CD8-positive, alpha-beta memory T cell (primary cell): ENCODE measurements at places on chromosomes 1 and 21.

DNA sequence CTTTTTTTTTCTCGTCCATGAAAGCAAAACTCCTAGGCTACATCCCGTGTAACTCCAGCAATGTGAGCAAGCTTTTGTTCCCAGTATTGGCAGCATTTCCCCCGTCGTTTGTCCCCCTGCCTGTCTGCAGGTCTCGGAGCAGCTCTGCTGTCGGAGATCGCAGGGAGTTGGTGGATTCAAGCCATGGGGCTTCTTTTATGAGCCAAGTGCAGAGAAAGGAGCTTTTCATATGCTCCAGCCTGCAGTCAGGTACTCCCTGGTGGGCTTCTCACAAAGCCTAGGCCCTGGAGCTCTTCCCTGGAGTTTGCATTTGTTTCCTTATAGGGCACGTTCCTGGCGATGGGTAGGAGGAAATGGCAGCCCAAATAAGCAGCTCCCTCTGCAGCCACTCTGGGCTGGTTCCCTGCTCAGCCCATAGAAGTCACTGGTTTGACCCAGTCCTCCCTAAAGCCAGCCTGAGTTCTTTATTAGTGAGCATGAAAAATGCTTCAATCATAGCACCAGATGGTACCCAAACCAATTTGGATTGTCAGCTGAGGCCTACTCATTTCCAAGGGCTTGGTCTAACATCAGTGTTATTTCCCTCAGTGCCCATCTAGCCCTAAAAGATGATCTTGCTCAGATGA, 78.3 kb downstream of the NUF2 start:
- no peak for DNase-seq

- no peak for DNase-seq
Observed at GRCh38 chr1:111565079-111565478, 54.5 kb upstream of the RAP1A start.

GRCh38 chr21:37671381-37671780, 244.9 kb downstream of the KCNJ6 start:
- no peak for DNase-seq

DNA sequence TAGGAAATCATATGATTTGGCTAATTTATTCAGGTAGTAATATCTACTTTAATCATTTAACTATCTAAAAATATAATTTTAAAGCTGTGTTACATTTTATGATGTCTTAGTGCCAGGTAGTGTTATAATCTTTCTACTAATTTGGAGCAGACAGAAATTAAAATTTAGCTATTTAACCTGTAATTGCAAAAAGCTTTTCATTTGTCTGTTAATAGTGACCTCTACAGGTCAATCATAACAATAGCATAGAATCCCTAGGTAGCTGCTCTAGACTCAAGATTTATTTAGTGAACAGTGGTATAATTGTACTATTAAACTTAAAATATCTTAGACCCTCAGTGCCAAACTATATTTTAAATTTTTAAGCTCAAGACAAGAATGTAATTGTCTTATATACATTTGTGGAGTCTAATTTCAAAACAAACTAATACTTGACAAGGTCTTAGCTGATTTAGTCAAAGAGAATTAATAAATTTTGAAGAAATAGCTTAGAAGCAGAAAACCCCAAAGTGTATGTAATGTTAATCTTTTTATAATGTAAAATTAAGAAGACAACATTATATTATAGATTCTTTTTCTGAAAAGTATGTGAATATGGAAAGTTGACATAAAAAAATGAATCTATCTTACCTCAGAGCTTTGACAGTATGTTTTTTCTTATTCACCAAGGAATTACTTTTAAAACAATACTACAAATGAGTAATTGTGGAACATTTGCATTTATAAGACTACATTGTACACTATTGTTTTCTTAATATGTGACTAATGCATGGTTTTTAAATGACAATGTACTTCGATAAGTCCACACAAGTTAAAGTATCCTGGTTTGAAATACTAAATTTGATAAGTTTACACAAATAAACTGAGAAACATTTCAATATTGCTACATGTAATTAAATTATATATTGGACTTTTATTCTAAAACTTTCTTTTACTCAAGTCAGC, 64.1 kb upstream of the RNPC3 start:
- DNase-seq = no peak

DNA sequence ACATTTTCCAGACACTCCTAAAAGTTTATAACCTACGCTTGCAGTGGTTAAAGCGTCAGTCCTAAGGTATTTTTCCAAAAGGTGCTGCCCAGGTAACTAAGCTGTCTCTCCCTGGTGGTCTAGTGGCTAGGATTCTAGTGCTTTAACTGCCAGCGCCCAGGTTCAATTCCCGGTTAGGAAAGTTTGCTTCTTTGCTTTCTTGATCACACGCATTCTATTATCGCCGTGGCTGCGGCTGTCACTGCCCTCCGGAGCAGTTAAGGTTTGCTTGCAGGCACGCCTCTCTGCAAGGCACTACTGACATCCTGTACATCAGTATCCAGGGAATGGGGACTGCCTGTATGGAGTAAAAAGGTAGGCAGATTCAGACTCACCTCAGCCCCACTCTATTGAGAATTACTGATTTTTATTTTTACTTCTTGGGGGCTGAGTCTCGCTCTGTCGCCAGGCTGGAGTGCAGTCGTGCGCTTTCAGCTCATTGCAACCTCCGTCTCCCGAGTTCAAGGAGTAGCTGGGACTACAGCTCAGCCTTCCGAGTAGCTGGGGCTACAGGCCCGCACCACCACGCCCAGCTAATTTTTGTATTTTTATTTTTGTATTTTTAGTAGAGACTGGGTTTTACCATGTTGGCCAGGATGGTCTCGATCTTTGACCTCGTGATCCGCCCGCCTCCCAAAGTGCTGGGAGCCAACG, 53.2 kb upstream of the CFAP126 start:
- DNase-seq = no peak

GRCh38 chr1:209433649-209434031, 149.9 kb upstream of the CAMK1G start:
- no peak for DNase-seq

DNA sequence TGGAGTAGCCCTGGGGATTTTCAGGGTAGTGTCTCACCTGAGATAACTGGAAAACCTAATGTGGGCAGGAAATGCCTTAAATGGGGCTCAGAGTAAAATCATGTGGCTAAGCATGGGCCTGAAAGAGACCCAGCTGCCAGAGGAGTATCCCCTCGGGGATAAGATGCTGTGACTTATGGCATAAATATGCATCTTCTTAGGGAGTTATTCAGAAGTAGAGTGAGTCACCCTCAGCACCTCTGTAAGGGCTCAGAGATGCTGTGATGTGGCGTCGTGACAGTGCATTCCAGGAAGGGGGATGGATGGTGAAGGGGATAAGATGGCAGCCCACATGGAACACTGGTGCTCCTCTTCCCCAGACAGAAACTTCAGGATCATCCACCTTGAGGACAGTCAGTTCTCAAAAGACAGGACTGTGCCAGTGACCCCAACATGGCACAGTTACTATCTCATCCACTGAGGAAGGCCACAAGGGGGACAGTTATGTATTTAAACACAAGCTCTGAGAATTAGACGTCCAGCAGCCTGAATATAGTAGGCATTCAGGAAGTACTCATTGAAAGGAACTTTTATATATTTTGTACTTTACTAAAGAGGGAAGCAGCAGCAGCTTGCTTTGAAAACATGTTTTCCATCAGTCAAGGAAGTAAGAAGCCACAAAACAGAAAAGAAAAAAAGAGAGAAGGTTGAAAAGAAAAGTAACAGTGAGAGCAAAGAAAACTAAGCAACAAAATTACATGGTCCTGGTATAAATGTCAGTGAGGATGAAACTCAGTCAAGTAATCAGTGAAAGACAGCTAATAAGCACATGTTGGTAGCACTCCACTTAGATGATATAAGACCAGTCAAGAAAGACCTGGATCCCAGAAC, 8.3 kb downstream of the IL24 start:
- DNase-seq = no peak

- no peak for DNase-seq
Observed at GRCh38 chr1:161951646-161952045, 72.0 kb downstream of the OLFML2B start.

DNA sequence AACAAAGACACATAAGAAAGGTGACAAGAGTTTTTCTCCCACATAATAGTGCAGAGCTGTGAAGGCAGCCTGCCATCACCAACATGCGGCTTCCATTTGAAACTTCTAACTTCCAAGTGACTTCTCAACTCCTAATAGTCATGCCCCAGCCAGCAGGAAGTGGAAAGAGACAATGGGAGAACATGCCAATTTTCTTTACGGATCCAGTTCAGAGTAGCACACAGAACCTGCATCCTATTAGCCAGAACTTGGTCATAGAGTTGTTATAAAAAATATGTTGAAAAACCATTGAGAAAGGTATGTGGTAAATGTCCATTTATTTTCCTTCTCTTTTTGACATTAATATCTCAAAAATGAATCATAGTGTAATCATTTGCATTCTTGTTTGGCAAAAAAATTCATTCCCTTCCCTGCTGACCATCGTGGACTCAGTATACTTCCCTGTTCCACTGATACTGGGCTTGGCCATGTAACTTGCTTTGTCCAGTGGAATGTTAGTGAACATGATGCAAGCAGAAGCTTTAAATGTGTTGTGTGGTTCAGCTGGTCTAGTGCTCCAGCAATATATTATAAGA, 197.4 kb downstream of the SEC16B start:
- no peak for DNase-seq

DNA sequence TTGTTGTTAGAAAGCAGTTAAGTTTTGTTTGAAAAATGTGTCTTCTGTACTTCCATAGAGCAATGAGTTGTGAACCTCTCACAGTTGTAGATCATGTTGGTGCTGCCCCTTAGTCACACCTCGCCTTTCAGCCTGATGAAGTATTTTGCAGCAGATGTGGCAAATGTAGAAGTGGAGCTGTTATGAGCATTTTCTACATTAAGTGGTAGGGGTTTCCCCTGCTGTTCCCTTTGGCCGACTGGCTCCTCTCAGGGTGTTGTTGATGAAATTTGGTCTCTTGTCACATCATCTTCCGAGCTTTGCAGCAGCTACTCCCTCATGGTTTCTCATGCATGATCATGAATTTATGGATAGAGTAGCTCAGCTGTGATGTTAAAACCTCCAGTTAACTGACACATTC, 33.6 kb upstream of the DENND1B start:
- DNase-seq = no peak

DNA sequence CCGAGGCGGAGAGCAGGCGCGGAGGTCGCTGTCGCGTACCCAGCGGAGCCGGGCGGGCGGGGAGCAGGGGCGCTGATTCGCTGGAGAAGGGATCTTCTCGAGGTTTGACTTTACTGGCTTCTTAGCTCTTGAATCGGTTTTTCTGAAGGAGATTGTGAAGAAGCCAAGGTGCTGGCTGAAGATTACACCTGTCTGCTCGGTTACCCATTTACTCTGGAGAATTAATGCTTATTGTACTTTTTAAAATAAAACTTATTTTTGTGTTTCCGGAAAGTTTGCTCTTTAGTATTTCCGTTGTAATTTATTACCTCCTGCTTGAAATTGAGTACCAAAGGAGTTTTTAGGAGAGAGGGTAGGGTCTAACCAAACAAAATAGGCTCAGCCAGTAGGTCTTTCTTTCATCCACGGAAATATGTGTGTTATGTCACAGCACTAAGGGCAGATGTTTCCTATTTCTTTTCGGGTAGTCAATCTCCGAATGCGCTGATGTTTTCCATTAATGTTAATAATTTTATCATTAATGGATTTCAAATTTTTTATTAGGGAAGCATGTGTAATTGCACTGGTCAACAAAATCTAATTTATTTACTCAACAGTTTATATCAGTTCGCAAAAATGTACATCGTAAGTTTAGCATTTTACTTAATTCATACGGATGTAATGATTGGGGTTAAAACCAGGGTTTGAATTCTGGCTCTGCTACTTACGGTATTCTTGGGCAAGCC, 510 bp upstream of the GNG5 start:
- no peak for DNase-seq
